Endothelial cell of umbilical vein (primary cell): ENCODE measurements at places on chromosomes 13 and 19. TPM values are rescaled to one million over a fixed set of nuclear protein-coding genes. Genes with fewer than 3 reads are reported as not detected.

Gene DIRAS1
- 0.09 and 0.23 TPM in 2 replicates for total RNA-seq

Gene NOTCH3
- 1.2 and 1.5 TPM in 2 replicates for total RNA-seq

Gene HS6ST3
- 0.15 and 0.35 TPM in 2 replicates for total RNA-seq

Gene CASP14
- total RNA-seq = not detected in 2 replicates

Gene FREM2
- total RNA-seq = not detected in 2 replicates

Gene URAD
- total RNA-seq = not detected in 2 replicates

Gene PCP2
- not detected in 2 replicates for total RNA-seq
